ENCODE measurements at places on chromosomes 1 and 21.

DNA sequence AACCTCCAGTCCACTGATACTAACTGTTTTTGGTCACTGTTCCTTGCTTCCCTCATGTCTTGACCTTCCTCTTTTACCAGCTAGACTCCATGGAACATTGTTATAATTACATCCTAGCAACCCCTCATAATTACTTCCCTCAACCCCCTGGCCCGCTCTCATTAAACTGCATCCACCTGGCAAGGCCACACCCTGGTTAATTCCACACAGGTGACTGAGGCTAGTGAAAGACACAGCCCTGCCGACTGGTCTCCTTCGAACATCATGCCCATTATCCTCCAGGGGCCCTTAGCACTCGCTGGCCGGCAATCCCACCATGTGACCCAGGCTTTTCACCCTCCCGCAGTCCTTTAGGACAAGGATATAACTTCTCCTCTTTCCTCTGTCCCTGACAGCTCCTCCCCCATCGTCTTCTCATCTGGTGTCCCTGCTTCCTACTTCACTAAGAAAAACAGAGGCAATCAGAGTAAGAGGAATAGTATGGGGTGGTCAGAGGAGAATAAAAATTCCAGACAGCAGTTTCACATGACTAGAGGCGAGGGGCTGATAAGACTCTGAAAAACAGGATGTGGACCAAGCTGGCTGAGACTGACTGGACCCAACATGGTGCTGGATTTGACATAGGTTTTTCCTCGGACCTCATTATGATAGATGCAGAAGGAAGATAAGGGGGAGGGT is 8.8 kb upstream of the TENT5B start:
- DNase-seq = no peak

GRCh38 chr1:195981448-195982139 is 626.6 kb downstream of the KCNT2 start:
- DNase-seq = no peak

DNA sequence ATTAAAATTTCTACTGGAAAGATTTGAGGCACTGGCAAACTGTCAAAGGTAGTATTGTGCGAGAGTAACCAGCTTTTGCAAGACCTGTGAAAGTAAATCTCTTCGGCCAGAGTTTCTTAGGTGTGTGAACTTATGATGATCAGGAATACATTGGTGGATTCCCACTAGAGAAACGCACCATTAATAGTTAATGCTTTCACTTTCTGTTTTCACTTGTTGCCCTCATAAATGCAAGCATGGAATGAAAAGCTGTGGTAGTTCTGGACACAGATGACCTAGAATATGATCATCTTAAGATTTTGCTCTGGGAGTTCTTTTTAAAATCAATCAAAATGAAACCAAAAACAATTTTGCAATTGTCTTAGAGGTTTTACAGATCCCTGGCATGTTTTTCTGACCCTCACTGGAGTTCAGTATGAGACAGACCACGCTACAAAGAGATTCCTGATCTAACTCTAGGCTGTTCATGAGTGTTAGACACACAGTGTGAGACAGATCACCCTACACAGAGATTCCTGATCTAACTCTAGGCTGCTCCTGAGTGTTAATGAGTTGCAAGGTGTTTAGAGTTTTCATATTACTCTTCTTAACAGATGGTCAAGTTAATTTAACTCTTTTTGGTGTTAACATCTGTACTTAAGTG is 98.8 kb downstream of the SDCCAG8 start:
- no peak for DNase-seq

DNA sequence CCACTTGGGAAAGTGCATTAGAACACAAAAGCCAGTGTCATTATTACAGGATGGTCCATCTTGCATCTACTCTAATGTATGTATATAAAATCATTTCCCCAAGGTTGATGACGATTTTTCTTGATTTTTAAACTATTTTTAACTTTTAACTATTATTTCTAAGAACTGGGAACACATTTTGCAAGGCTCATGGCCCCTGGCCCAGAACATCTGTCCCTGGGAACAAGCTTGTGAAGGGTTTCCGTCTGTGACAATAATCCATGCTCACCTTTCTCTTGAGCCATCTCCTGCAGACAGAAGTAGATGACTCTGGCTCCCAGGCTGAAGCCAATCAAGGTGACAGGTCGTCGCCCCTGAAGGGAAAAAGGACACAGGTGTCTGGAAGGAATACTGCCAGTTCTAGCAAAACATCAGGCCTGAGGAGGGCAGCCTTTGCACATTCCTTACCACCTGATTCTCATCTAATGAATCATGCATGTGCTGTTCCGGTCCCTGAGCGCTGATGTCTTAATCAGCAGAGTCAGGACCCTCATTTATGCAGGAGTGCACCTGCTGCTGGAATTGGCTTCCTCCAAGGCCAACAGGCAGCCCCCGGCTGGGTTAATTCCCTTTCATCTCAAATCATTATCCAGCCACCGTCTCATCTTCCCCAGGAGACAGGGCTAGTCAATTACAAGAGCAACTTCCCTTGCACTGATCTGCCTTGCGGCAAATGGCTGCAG is 62.5 kb downstream of the TMCO4 start:
- no peak for DNase-seq

DNA sequence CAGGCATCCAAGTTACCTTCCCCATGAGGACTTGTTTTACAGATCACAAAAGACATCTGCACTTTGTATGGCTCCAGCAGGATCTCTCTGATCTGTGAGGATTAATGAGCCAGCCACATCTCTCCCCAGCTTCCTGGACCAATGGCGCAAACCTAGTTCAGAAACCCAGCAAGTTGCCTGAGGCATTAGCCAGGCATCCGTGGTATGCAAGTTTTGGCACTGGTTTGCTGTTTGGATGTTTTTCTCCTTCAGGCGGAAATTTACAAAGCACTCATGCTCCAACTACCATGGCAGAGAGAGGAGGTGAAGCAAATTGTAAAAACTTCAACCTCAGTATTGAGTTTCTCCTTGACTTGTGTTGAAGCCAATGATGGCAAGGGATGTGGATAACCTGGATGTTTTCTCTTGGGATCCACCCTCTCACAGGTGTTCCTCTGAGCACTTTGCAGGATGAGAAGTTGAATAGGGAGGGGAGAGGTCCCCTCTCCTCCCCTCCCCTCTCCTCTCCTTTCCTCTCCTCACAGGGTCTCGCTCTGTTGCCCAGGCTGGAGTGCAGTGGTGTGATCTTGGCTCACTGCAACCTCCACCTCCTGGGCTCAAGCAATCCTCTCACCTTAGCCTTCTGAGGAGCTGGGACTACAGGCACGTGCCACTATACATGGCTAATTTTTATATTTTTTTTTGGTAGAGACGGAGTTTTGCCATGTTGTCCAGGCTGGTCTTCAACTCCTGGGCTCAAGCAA is 25.6 kb upstream of the ENO1 start:
- DNase-seq = no peak

DNA sequence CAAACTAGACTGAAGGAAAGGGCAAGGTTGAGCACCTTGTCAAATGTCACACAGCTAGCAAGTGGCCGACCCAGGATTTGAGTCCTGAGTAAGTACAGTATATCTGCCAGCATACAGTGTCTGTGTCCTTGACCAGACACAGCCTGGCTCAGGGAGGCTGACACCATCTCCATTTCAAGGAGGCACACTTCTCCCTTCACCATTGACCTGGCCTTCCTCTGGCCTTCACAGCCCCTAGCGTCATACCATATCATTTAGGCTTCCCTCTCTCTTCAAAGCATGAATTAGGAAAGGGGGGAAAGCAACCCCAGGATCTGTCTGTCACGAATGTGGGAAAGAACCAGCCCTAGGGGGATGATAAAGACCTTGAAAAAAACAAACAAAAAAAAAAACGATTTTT is 155.6 kb downstream of the PLPP3 start:
- no peak for DNase-seq

DNA sequence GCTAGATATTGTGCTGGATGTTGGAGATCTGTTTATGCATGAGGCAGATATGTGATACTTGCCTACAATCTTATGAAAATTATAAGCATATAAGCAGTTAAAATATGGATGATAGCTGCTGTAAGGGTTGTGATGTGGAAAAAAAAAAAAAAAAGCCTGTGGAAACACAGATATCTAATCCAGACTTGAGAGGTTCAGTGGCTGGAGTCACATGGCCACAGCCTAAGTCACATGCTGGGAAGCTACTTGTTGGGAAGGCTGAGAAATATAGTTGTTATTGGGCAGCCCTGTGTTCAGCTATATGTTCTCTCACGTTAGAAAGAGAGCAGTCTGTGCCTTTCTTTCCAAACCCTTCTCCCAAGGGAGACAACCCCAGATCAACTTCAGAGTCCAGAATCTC is 15.1 kb downstream of the RAVER2 start:
- no peak for DNase-seq

GRCh38 chr1:64357422-64357821 is 112.5 kb upstream of the CACHD1 start:
- DNase-seq = no peak

- DNase-seq = peak; percentile 65
Observed at GRCh38 chr21:14773777-14774345, 227.7 kb upstream of the SAMSN1 start.
